IPS DF 6.9 (cell line): ENCODE measurements at places on chromosomes 5 and 9.

DNA sequence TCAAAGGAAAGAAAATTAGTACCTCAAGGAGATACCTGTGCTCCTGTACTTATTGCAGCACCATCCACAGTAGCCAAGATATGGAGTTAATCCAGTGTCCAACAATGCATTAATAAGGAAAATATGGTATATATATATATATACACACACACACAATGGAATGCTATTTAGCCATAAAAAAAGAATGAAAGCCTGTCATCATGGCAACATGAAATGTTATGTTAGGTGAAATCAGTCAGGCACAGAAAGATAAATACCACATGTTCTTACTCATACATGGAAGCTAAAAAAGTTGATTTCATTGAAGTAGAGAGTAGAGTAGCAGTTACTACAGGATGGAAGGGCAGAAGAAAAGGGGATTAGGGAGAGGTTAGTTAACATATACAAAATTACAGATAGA lies 601.5 kb downstream of the ANXA1 start:
- H3K4me3 ChIP-seq, result no peak overlapping the region
- no peaks in the 10 kb centered on the region for H3K4me1 ChIP-seq
- DNase-seq, result no peak
- no peak overlapping the region for H3K27ac ChIP-seq

DNA sequence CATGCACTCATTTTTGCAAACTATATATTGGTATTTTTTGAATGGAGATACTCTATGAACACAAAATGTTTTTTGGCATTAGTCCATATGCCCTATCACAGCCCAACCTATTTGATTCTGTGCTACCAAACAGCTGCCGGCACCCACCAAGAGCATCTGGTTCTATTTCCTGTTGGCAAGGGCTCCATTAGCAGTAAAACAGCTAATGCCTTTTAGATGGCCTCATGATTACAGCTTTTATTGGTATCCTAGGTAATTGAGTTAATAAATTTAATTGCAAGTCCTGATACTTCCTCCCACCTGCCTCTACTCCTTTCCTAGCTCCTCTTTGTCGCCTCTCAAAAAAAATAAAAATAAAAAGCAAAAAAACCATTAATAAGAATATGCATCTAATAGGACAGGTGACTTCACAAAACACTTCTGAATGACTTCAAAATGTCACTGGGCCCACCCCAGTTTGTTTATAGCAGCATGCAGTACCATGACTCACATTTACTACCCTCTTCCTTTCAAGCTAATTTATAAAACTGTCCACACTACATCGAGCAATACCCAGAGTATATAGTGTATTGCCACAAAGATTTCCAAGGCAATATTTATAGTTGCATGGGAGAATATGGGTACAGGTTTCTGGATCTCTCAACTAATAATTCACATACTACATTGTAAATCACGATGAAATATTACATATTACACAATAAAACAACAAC lies 620.4 kb downstream of the SLCO4C1 start:
- H3K36me3 ChIP-seq, result no peaks in the 10 kb centered on the region
- peaks cover 2% of the 10 kb centered on the region; the same call in 1 of the 2 replicates for H3K4me1 ChIP-seq
- H3K4me3 ChIP-seq, result no peak overlapping the region

- H3K27me3 ChIP-seq, result peaks cover 3% of the 10 kb centered on the region; the same call in 1 of the 2 replicates
- no peaks in the 10 kb centered on the region for H3K36me3 ChIP-seq
- no peak overlapping the region for H3K4me3 ChIP-seq
Observed at GRCh38 chr9:86953181-86953580, 5.9 kb upstream of the GAS1 start.

GRCh38 chr9:11551106-11551505 lies 938.3 kb upstream of the PTPRD start:
- no peak overlapping the region for H3K4me3 ChIP-seq
- H3K4me1 ChIP-seq, result no peaks in the 10 kb centered on the region
- no peak for DNase-seq
- no peak overlapping the region for H3K27ac ChIP-seq

GRCh38 chr9:113341712-113342410 lies 1.8 kb upstream of the WDR31 start:
- no peaks in the 10 kb centered on the region for H3K36me3 ChIP-seq
- no peak overlapping the region for H3K27ac ChIP-seq

GRCh38 chr9:38133595-38133994 lies 64.6 kb upstream of the SHB start:
- no peak for DNase-seq
- no peaks in the 10 kb centered on the region for H3K36me3 ChIP-seq
- H3K4me3 ChIP-seq, result no peak overlapping the region
- no peak overlapping the region for H3K27ac ChIP-seq
- no peaks in the 10 kb centered on the region; the same call in 1 of the 2 replicates for H3K27me3 ChIP-seq

- DNase-seq, result no peak
- H3K4me1 ChIP-seq, result no peaks in the 10 kb centered on the region
- H3K4me3 ChIP-seq, result no peak overlapping the region
- H3K27ac ChIP-seq, result no peak overlapping the region
- no peaks in the 10 kb centered on the region for H3K36me3 ChIP-seq
- H3K27me3 ChIP-seq, result no peaks in the 10 kb centered on the region
Observed at GRCh38 chr5:53418409-53418808, 62.0 kb upstream of the FST start.

GRCh38 chr5:173963867-173964441 lies 25.0 kb upstream of the C5orf47 start:
- no peak overlapping the region for H3K4me3 ChIP-seq
- H3K27ac ChIP-seq, result no peak overlapping the region
- DNase-seq, result no peak
- H3K36me3 ChIP-seq, result no peaks in the 10 kb centered on the region
- peaks cover 7% of the 10 kb centered on the region for H3K4me1 ChIP-seq

GRCh38 chr9:36985061-36985768 lies 48.9 kb downstream of the PAX5 start:
- H3K4me1 ChIP-seq, result peaks cover 4% of the 10 kb centered on the region; the same call in 1 of the 2 replicates
- no peak overlapping the region for H3K4me3 ChIP-seq
- H3K27me3 ChIP-seq, result peaks cover 53% of the 10 kb centered on the region
